ENCODE measurements at places on chromosomes 16 and 17. TPM values are rescaled to one million over a fixed set of nuclear protein-coding genes. Genes with fewer than 3 reads are reported as not detected.
A peak's percentile ranks its signal among the peaks of the same experiment; 100 is the strongest.

DNA sequence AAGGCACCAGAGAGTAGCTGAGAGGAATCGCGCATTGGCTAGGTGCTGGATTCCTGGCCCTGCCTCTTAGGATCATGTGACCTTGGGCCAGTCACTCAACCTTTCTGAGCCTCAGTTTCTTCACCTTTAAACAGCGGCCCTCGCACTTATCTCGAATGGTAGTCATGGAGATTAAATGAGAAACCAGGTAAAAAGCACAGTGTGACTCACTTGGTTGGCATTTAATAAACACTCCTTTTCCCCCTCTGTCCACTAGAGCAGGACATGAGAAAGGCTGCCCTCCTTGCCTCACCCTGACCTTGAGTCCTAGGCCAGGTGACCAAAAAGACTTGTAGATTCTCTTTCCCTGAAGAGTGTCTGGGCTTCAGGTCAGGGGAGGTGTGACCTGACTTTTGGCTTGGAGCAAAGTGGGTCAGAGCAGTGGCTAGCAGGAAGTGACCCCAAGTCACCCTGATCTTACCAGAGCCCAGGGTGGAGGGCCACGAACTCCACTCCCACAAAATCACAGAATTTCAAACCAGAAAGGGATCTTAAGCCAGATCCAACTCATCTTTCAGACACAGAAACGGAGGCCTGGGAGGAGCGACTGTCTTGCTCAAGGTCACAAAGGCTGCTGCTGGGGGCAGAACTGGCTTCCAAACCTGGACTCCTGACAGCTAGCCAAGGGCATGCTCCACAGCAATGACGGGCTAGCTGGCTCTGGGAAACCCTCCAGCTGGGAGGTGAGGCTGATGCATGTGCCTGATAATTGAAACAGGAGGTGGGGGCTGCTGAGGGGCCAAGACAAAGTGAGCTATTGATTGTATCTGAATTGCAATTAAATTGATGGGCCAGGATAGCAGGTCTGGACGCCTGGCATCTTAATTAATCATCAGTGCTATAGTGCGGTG lies 65.2 kb downstream of the PIPOX start:
- no peak for DNase-seq

DNA sequence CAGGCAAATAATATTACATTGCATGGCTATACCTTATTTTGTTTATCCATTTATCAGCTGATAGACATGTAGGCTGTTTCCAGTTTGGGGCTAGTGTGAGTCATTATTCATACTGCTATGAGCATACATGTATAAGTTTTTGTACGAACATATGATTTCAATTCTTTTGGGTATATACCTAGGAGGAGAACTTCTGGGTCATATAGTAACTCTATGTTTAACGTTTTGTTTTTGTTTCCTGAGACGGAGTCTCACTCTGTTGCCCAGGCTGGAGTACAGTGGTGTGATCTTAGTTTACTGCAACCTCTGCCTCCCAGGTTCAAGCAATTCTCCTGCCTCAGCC lies 2.4 kb upstream of the ITGAL start:
- no peak for DNase-seq

- DNase-seq: no peak
These were observed 76.2 kb upstream of the COX10 start for GRCh38 chr17:13993106-13993505.

- DNase-seq: no peak
These were observed 146.4 kb upstream of the CHMP6 start for GRCh38 chr17:80845069-80845862.

- DNase-seq: peak; percentile 88
These were observed 31.3 kb downstream of the ZCCHC14 start for GRCh38 chr16:87461466-87461991.

EXOC7 gene
- 145 TPM for total RNA-seq

EPOP gene
- total RNA-seq: 5.3 TPM

KRT17 gene
- total RNA-seq: not detected

DNA sequence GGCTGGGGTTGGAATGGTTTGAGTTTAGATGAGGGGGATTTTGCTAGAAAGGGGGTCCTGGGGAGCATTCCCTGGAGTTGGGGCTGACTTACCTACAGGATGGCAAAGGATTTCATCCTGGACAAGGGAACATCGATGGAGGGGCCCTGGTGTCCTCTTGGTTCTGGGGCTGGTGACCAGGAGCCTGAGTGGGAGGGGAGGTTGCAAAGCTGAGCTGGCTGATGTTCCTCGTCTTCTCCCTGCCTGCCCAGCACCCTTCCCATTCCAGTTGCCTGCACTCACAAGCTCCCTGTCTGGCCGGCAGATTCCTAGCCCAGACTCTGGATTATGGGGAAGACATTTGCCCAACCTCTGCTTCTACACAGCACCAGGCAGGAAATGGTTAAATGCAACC lies 37.2 kb downstream of the ITGAE start:
- no peak for DNase-seq

DNA sequence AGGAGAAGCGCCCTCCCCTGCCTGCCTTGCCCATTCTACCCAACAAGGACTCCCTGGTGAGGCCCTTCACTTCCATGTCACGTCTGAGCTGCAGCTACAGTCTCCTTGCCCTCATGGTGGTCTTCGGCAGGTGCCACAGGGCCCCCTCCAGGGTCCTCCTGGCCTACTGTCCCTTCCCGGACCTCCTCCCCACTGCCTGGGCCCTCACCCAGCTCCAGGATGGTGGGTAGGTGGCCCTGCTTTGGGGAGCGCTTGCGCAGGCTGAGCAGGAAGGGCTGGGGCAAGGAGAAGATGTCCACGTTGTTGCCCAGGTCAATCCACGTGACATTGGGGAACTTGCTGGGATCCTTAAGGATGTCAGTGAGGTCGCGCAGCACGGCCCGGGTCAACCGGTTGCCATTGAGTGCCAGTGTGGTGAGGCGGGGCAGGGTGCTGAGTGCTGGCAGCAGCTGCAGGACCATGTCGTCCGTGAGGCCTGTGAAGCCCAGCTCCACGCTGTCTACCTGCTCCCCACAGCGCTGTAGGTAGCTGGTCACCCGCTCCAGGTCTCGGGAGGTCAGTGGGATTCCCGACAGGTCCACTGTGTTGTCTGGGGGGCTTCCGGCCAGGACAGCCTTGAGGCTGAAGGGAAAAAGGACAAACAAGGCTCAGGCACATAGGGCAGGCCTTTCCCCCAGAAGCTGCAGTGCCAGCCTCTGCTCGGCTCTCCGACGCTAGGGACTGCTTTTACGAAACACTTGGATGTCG lies 28.3 kb downstream of the TRPV2 start:
- no peak for DNase-seq

NRN1L gene
- total RNA-seq: not detected

DNA sequence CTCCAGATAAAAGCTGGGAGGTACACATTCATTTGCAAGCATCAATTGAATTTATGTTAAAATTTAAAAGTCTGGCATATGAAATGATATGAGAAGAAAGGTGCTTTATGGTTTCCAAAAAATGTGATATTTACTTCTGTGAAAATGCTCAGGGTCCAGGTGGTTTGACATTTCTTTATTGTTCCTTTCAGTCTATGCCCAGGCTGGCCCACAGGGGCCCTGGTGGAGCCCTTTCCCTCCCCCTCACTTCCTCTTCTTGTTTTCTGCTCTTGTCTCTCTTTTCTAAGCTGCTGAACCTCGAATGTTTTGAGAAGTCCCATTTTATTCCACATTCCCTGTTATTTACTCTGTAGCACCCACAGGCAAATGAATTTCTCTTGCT lies 127.8 kb downstream of the HS3ST3B1 start:
- no peak for DNase-seq

COL1A1 gene
- 0.03 TPM for total RNA-seq

GRCh38 chr16:72425571-72426341 lies 253.8 kb upstream of the PMFBP1 start:
- no peak for DNase-seq

DPEP3 gene
- not detected for total RNA-seq

GRCh38 chr16:12456355-12456754 lies 347.3 kb downstream of the CPPED1 start:
- DNase-seq: no peak

GRCh38 chr16:87047221-87048037 lies 269.8 kb downstream of the C16orf95 start:
- no peak for DNase-seq

- no peak for DNase-seq
These were observed 53.2 kb upstream of the SIAH1 start for GRCh38 chr16:48438414-48438813.

GRCh38 chr16:56282451-56282850 lies 91.2 kb downstream of the GNAO1 start:
- no peak for DNase-seq

SLC52A1 gene
- not detected for total RNA-seq

CSF3 gene
- not detected for total RNA-seq

- DNase-seq: no peak
These were observed 33.8 kb downstream of the PIPOX start for GRCh38 chr17:29076722-29077121.

- DNase-seq: no peak
These were observed 22.1 kb downstream of the HS3ST6 start for GRCh38 chr16:1895949-1896675.

GRCh38 chr17:63634816-63635215 lies 12.6 kb downstream of the MAP3K3 start:
- DNase-seq: no peak

DNA sequence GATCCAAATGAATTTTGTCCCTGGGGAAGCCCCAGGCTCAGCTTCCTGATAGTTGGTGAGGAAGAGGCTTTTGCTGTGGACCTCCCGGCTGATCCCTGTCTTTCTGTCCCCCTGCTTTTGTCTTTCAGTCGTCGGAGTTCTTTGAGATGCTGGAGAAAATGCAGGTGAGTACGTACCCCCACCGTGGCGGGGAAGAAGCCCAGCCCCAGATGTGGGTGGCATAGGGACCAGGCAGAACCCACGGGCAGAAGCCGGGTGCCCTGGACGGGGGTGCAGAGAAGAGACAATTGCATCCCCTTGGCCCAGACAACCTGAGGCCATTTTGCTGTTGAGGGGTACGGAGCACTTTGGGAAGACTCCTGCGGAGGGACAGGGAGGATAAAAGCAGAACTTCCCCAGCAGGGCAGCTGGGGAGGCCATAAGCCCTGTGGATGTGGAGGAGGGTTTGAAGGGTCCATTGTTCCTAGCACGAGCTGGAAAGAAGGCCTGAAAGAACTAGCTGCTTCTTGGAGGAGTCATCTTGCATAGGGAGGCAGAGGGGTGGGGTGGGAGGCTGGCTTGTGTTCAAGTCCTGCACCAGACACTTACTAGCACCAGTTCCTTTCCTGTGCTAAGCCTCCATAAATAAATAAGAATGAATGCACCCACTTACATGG lies 105.6 kb downstream of the OR1D5 start:
- no peak for DNase-seq

MIEN1 gene
- 50.0 TPM for total RNA-seq

GNGT2 gene
- not detected for total RNA-seq

GRCh38 chr17:10156948-10157607 lies 41.3 kb downstream of the GAS7 start:
- DNase-seq: no peak

DNA sequence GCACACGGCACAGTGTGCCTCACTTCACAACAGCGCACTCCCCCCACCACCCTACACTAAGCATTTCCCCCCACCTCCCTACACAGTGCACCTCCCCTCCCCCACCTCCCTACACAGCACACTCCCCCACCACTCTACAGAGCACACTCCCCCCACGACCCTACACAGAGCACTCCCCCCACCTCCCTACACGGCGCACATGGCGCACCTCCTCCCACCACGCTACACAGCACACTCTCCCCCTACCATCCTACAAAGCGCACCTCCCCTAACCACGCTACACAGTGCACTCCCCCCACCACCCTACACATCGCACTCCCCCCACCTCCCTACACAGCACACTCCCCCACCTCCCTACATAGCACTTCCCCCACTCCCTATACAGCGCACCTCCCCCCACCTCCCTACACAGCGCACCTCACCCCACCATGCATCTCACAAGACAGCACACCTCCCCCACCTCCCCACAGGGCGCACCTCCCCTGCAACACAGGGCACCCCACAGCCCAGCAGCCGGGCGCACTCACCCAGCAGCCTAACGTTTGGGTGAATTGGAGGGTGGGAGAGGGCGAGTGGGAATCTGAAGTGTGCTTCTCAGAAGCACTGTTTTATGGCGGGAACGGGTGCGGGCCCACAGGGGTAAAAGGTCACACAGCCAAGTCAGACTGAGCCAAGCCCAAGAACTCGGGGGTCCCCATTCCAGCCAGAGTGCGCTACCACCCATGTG lies 10.3 kb downstream of the KNOP1 start:
- no peak for DNase-seq

- DNase-seq: no peak
These were observed 301.0 kb downstream of the CPPED1 start for GRCh38 chr16:12502676-12503075.

NBR1 gene
- total RNA-seq: 95.0 TPM

- DNase-seq: no peak
These were observed 15.6 kb downstream of the QPRT start for GRCh38 chr16:29694384-29695195.

DNA sequence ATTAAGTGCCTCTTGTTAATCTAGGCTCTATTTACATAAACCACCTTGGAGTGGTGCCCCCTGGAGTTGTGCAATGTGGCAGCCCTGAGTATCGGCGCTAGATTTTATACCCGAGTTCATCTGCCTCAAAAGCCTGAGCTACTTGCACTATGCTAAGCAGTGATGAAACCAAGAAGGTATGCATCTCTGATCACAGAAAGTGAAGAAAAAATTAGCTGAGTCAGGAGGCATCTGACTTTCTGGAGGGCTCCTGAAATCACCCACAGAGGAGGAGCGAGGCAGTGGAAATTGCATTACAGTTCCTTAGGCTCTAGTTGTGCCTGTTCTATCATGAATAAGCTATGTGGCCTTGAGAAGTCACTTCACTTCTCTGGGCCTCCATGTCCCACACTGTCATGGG lies 80.3 kb upstream of the PSMD7 start:
- no peak for DNase-seq

GRCh38 chr17:31560616-31561235 lies 169.3 kb downstream of the RAB11FIP4 start:
- no peak for DNase-seq

DNA sequence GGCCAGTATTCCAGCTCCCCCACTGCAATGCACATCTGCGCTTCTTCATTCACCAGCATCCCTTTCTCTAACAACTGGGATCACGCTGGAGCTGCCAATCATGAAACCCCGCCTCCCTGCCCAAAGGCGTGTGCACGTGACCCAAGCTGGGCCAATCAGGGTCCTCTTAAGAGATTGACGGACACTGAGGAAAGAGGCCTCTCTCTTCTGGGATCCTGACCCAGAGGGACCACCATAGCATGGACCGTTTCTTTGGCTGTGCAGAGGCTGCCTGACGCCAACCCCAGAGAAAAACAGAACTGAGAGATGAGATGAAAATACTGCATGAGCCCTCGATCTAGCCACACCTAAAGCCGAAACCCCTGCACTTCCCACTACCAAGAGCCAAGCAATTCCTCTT lies 32.0 kb downstream of the COTL1 start:
- peak; percentile 65 for DNase-seq

GRCh38 chr17:8837563-8838075 lies 29.9 kb downstream of the PIK3R6 start:
- DNase-seq: no peak

WFDC1 gene
- total RNA-seq: 808 TPM

PDXDC1 gene
- 127 TPM for total RNA-seq

All from SK-MEL-5 (cell line).